HuH-7 (cell line): ENCODE measurements at places on chromosomes 3 and 15.

- no peak for DNase-seq
These were observed 72.1 kb downstream of the CLSTN2 start for GRCh38 chr3:140007081-140007480.

DNA sequence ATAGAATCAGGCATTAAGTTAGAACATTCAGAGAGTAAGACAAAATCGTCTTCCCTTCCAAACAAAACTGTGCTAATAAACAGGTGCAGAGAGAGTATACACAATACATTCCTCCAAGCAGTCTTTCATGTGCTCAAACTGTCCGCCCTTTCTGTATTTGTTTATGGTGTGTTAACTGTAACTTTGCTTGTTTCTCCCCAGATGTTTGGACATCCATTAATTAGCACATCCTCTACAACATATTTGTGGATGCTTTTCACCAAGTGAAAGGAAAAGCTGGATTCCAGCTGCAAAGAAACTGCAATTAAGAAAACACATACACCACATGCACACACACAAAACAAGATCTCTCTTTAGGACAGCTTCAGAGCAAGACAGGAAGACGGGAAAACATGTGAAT, 912.6 kb downstream of the NTRK3 start:
- DNase-seq, result no peak

DNA sequence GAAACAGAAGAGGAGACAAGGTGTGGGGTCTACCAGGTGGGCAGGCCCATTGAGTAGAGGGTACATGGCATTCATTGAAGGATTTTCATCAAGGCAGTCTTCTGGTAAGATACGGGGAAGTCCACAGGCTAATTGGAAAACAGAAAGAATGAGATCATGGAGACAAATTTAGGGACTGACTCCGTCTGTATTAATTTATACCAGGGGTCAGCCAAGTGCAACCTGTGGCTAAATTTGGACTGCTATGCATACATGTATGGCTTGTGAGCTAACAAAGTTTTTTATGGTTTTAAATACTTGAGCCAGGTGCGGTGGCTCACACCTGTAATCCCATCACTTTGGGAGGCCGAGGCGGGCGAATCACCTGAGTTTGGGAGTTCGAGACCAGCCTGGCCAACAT, 21.1 kb upstream of the SNRPN start:
- no peak for DNase-seq

- no peak for DNase-seq
These were observed 127.3 kb downstream of the EEFSEC start for GRCh38 chr3:128280481-128281052.
